ENCODE measurements at places on chromosomes 1 and 21.

GRCh38 chr1:47388030-47388890 lies 27.8 kb upstream of the FOXE3 start:
- DNase-seq, result no peak

DNA sequence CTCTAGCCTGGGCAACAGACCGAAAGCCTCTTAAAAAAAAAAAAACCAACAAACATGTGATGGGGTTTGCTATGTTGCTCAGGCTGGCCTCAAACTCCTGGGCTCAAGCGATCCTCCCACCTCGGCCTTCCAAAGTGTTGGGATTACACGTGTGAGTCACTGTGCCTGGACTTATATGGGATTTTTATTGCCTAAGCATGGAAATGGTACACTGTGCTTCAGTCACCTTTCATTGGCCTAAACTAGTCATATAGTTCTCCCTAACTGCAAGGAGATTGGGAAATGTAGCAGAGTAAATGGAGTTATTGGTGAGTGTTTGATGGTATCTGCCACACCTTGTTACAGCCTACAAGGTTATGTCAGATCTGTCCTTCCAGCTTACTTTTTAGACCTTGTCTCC lies 17.2 kb upstream of the MEF2D start:
- DNase-seq, result no peak

GRCh38 chr1:229199261-229200243 lies 71.4 kb upstream of the RAB4A start:
- peak; percentile 68 for DNase-seq

- DNase-seq, result no peak
Measured at GRCh38 chr21:35352066-35352770, 303.1 kb upstream of the RUNX1 start.

- no peak for DNase-seq
Measured at GRCh38 chr1:16459352-16459925, 18.9 kb downstream of the NECAP2 start.

- DNase-seq, result no peak
Measured at GRCh38 chr1:217188280-217189237, 442.3 kb downstream of the GPATCH2 start.
